NCI-H2029 treated with DMSO at 0.1 percent for 48 hours (cell line): ENCODE measurements at places on chromosomes 13 and 19.

GRCh38 chr19:45409557-45409920 lies 3.1 kb downstream of the POLR1G start:
- no peak for DNase-seq

GRCh38 chr13:21402586-21403307 lies 56.4 kb downstream of the ZDHHC20 start:
- DNase-seq, result no peak

DNA sequence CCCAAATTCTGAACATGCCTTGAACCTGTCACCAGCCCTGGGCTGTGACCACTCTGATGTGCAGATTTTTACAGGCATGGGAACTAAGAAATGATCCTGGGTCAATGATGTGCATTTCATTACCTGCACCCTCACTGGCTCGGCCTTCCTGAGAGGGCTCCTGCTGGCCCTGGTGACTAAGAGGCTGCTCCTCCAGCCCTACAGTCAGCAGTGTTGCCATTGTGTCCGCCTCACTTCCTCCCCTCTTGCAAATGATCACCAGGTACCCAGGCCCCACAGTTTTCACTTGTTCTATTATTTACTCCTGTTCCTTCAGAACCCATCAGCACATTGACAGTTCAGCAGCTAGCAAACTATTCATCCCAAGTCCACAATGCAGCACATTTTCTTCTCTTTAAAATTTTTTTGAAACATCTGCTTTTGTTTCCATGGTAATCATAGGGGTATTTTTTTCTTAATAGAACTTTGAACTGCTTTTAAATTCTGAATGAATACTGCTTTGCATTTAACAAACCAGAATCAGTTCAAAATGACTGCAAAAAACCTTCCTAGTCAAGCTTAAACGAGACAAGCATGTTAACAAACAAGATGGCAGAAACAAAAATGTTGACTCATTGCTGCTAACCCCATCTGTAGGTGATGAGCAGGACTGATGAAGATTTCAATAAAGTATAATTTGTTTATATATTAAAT lies 29.3 kb downstream of the STARD13 start:
- DNase-seq, result no peak

DNA sequence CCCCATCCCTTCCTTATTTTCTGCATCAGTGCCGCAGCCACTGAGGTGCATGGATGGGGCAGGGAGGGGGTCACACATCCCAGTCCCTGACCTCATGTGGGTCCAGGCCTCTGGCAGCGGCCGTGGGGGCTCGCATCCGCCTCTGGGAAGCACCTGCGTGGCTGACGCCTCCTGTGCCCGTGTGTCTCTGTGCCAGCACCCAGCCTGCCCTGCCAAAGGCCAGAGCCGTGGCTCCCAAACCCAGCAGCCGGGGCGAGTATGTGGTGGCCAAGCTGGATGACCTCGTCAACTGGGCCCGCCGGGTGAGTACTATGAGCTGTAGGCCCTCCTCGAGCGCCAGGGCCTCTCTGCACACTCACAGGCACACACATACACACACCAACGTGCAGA lies 4.9 kb downstream of the NDUFS7 start:
- no peak for DNase-seq

- no peak for DNase-seq
Measured at GRCh38 chr19:14072535-14073260, at the start of gene MISP3. Gene MISP3, plus strand, starts transcription at chr19:14072786. Its CDS starts 524 bp downstream, at chr19:14073310.

GRCh38 chr13:93964146-93964512 lies 515.4 kb downstream of the DCT start:
- DNase-seq, result no peak

- DNase-seq, result no peak
Measured at GRCh38 chr19:13840305-13841085, 36.4 kb upstream of the NANOS3 start.

DNA sequence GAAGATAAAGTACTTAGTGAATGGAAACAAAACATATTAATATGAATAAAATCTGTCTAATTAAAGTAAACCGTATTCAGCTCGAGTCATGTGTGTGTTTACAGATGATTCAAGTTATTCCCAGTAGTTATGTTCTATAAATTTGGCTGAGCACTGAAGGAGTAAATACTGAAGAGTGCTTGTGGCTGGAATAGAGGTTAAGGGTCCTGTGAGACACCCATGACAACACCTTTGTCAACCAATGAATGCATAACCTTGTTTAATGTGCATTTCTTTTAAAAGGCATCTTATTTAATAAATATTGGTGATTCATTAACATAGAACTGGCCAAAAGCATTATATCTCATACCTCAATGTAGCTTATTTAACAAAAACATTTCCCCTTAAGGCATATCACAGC lies 577.8 kb upstream of the SLITRK5 start:
- DNase-seq, result no peak

DNA sequence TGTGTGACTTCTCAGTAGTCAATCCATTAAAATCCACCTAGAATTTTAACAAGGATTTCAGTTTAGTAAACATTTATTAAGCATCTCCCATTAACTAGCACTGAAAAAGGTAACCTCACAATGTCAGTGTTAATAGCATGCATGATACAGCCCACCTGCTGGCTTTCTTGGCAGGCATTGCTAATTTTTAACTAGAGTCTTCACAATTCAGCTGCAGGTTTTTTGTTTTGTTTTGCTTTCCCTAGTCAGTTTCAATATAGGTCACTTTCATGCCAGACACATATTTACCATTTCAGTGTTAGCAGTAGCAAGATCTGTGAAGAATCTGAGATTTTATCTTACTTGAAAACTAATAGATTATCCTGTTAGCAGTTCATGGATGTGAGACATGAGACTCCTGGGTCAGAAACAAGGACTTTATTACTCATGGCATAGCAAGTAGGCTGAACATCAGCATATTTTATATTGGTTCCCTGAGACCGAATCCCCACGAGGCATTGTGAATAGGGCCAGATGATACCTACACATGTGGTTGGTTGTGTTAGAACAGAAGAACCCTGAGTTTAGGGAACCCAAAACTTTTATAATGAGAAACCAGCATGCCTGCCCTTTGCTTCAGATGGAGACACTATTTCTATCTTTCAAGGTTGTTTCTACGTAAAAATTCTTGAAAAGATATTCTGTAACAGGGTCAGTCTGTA lies 198.0 kb upstream of the HTR2A start:
- DNase-seq, result no peak

DNA sequence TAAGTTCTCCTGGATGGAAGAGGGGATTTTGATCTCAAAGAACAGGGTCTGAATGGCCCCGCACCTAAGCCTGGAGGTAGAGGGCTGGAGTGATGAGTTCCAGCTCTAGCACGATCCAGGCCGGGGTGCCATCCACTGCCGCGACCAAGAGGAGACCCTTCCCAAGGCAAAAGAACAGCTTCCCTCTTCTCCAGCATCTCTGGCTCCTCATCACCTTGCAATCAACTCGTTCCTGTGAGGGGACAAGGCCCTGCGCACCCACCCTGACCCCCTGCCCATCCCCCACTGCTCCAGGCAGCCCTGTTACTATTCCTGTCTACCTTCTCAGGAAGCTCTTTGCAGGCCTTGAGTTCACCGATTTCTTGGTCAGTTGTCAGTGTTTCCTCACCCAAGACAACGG lies 17.8 kb downstream of the COL4A1 start:
- no peak for DNase-seq

GRCh38 chr13:103218253-103218652 lies 152.0 kb upstream of the SLC10A2 start:
- DNase-seq, result no peak

GRCh38 chr13:84290386-84290785 lies 408.1 kb upstream of the SLITRK1 start:
- DNase-seq, result no peak

- DNase-seq, result no peak
Measured at GRCh38 chr13:85638265-85638664, 161.0 kb downstream of the SLITRK6 start.

- DNase-seq, result no peak
Measured at GRCh38 chr13:76609643-76610042, 276.6 kb downstream of the KCTD12 start.

- no peak for DNase-seq
Measured at GRCh38 chr13:94968757-94969086, 256.4 kb upstream of the SOX21 start.

DNA sequence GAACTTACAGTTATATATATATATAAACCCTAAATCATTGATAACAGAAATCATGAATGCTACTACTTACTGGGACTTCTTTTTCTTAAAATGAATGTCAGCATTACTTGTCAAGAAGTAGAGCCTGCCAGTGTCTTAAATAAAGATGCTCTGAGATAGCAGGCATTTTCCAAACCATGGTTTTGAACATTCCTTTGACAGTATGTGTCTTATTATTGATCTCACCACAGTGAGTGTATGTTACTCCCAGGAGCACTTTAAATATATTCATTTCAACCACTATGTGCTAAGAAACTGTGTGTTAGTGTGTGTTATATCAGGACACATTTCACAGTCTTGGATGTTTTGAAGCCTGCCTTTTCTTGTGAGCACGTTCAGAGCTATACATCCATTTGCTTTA lies 28.2 kb downstream of the TNFRSF19 start:
- no peak for DNase-seq

DNA sequence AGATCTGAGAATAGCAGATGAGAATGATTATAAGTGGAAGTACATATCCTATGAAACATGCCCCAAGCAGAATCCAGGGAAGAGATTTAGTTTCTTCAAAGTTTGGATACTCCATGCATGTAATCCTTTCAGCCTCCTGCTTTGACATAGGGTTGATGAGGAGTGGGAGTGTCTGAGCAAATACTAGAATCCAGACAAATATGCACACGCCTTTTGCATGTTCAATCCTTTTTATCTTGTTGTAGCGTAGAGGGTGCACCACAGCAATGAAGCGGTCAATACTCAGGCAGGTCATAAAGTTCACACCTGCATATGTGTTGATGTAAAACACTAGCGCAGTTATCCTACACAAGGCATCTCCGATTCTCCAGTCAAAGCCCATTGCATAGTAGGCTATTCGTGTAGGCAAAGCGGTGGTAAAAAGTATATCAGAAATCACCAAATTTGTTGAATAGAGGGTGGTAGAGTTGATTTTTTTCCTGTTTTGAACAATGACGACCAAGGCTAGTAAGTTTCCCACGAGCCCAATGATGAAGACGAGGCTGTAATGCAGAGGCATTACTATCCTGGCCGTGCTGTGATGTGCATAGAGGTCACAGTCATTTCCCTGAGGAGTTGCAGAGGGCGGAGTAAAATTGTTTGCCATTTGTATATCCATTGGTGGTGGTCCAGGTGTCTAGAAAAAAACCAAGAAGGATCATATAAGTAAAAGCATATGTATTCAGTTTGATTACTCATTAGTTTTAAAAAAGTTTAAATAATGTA lies 11.5 kb downstream of the GPR183 start:
- DNase-seq, result no peak

- no peak for DNase-seq
Measured at GRCh38 chr19:56595548-56595899, 422 bp downstream of the ZNF71 start.

DNA sequence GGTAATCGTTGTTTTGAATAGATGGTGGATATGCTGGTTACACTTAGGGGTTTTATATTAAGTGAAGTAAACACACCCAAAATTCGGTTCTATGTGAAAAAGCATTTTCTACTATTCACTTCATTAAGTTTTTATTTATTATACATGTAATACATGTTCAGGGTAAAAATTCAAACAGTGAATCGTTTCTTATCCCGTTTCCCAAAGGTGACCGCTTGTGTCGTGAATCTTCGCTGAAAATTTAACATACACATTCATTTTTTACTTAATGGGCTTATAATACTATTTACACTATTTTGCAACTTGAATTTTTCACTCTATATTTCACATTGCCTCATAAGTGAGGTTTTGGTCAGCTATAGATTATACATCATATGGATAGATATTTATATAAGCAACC lies 24.5 kb downstream of the IPO5 start:
- no peak for DNase-seq
